Stimulated activated effector memory CD8-positive, alpha-beta T cell treated with anti-CD3 and anti-CD28 coated beads, Interleukin-12 subunit alpha, Interleukin-12 subunit beta, amount 100 ng/mL, for 72 hours (primary cell): ENCODE measurements at places on chromosomes 5 and 9.

DNA sequence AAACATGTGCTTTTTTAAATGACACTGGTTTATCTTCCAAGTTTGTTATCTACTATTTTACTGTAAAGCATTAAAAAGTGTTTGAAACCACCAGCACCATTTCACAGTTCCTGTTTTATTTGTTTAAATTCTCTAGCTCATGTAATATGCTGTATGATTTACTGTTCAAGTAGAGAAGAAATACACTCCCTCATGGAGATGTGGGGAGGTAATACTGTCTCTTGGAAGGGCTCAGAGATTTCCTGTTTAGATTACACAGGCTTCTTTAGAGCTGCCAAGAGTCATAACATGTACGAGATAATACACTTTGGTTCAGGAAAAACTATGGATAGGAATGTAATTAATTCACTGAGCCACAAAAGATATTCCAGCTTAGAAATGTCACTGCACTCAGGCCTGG lies 135.0 kb upstream of the CCDC152 start:
- DNase-seq = no peak

- no peak for DNase-seq
These were observed 81.4 kb upstream of the PIK3R1 start for GRCh38 chr5:68134033-68134668.

DNA sequence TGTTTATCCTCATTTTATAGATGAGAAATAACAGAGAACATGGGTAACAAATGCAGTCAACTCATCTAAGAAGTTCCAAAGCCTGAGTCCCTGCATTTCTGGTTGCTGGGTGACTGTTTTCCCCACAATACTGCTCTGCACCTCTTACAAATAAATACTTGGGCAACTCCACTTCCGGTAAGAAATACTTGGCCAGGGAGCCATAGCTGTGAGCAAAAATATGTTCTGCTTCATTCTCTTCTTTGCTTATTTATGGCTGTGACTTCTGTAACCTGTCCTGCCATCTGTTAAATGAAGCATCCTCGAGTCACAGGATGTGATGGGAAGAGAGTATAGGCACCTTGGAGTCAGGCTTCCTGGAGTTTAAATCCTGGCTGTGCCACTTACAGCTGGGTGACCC lies 49.9 kb downstream of the GDNF start:
- no peak for DNase-seq

- DNase-seq = no peak
These were observed 165.7 kb downstream of the MPDZ start for GRCh38 chr9:13113751-13114150.

- no peak for DNase-seq
These were observed 68.1 kb downstream of the ARHGEF28 start for GRCh38 chr5:73694089-73694488.
